ENCODE measurements at places on chromosomes 1 and 21.

DNA sequence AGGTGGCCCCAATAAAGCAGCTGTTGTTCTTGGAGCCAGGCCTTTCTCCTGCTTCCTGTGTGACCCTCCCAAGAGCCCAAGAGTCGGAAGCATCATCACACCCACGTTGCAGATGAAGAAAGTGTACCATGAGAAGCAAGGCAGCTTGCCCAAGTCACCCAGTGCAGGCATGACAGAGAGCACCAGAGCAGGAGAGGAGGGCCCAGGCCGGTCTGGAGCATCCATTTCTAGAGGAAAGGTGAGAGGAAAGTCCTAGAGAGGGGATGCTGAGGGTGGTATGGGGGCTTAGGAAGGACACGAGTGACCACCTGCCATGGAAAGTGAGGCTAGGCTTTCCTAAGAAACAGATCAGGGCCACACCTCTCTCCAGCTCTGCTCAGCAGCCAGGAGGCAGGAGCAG lies 47.0 kb downstream of the C1orf198 start:
- DNase-seq, result no peak

GRCh38 chr1:20361805-20362381 lies 71.2 kb downstream of the VWA5B1 start:
- DNase-seq, result no peak

- DNase-seq, result no peak
Observed at GRCh38 chr21:28393279-28393678, 599.4 kb downstream of the LTN1 start.

DNA sequence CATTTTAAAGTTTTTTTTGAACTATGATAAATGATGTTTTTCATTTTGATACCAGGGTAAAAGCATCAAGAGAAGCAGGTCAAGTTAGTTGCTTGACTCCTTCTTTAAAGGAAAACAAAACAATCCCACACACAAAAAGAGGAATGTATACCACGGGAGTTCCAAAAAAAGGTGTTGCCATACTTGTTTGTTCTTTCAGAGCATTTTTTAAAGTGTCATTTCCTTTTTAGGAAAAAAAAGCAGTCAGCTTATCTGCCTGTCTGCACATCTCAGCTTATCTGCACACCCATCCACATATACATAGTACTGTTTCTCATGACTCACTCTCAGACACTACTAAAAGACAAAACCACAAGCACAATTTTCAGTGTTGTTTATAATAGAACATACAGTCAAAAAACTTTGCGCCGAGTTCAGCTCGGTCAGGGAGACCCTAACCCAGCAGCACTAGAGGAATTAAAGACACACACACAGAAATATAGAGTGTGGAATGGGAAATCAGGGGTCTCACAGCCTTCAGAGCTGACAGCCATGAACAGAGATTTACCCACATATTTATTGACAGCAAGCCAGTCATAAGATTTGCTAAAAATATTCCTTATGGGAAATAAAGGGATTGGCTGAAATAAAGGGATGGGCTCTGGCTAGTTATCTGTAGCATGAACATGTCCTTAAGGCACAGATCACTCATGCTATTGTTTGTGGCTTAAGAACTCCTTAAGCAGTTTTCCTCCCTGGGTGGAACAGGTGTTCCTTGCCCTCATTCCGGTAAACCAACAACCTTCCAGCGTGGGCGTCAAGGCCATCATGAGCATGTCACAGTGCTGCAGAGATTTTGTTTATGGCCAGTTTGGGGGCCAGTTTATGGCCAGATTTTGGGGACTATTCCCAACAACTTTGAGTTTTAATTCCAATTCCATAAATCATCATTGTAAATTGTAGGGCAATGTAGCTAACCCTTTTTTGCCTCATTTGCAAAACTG lies 11.4 kb upstream of the MNDA start:
- DNase-seq, result no peak

- no peak for DNase-seq
Observed at GRCh38 chr1:151147132-151147503, 687 bp upstream of the SEMA6C start.

DNA sequence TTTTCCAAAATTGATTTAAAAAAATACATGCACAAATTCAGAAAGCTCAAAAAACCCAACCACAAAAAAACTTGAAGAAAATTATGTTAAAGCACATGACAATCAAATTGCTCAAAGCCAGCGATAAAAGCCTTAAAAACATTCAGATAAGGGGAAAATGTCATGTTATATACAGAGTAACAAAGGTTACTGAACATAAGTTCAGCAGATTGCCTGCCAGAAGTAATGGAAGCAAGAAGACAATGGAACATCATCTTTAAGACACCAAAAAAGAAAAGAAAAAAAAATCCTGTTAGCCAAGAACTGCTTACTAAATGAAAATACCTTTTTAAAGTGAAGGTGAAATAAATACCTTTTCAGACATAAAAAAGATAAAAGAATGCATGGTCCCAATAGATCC lies 147.2 kb upstream of the SGIP1 start:
- DNase-seq, result no peak

DNA sequence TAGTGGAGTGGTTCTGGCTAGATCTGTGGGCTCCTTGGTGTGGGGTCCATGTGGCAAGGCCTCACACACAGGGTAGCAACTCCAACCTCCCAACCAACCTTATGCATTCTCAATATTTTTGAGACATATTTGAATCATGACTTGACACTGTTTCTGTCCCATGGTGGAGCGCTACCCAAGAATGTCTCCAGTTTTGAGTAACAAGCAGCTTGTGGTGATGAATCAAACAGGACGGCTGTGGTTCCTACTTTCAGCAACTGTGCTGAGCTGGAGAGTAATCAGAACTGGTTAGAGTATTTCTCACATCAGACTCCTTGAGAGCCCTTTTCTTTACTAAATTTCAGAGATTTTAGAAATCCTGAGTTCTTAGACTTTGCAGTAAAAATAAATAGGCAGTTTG lies 3.1 kb downstream of the LCE3D start:
- no peak for DNase-seq

DNA sequence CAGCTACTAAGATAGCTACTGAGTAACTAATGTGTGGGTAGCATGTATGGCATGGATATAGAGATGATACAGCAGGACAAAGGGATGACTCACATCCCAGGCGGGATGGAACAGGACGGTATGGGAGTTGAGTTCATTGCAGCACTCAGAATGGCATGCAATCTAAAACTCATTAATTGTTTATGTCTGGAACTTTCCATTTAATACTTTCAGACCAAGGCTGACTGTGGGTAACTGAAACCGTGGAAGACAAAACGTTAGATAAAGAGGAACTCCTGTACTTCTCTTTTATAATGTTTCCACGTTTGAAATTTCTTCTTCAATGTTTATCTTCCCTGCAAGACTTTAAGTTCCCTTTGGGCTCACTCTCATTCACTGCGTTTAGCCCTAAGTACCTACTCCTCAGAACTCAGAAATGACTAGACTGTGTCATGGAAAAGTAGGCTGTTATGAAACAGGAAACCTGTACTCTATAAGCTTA lies 151.9 kb downstream of the MAGI3 start:
- DNase-seq, result no peak

GRCh38 chr1:200332716-200333115 lies 77.1 kb downstream of the ZNF281 start:
- DNase-seq, result no peak
